H9 (cell line): ENCODE measurements at places on chromosomes 12 and 14. TPM values are rescaled to one million over a fixed set of nuclear protein-coding genes. Genes with fewer than 3 reads are reported as not detected.

- DNase-seq = no peak
These were observed 53.4 kb downstream of the HNRNPC start for GRCh38 chr14:21215879-21216251.

GRCh38 chr12:127268706-127269425 is 998.1 kb upstream of the TMEM132C start:
- no peak for DNase-seq

GRCh38 chr12:45685680-45686079 is 43.8 kb upstream of the ARID2 start:
- DNase-seq = no peak

DNA sequence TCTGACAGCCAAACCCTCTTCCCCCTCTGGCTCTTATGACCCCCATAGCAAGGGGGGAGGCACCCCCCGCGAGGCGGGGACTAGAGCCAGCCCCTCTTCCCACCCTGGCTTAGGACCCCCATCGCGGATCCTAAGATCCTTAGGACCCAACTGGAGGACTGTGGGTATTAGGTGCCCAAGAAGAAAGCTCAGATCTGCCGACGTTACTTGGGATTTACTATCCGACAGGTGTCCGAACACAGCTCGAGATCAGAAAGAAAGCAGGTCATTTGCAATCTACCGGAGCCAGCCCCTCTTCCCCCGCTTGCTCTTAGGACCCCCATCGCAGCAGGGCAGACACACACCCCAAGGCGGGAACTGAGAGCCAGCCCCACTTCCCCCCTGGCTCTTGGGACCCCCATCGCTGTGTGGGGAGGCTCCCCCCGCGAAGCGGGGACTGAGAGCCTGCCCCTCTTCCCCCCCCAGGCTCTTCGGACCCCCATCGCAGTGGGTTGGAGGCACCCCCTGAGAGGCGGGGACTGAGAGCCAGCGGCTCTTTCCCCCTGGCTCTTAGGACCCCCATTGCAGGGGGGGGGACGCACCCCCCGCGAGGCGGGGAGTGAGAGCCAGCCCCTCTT is 46.8 kb downstream of the DDX11 start:
- no peak for DNase-seq

DNA sequence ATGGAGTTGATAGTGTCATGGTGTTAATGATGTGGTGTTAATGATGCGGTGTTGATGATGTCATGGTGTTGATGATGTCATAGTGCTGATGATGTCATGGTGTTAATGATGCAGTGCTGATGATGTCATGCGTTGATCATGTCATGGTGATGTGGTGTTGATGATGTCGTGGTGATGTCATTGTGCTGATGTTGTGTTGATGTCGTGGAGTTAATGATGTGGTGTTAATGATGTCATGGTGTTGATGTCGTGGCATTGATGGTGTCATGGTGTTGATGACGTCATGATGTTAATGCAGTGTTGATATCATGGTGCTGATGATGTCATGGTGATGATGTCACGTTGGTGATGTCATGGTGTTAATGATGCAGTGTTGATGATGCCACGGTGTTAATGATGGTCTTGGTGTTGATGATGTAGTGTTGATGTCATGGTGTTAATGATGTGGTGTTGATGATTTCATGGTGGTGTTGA is 49.1 kb upstream of the RIMBP2 start:
- DNase-seq = no peak

DNA sequence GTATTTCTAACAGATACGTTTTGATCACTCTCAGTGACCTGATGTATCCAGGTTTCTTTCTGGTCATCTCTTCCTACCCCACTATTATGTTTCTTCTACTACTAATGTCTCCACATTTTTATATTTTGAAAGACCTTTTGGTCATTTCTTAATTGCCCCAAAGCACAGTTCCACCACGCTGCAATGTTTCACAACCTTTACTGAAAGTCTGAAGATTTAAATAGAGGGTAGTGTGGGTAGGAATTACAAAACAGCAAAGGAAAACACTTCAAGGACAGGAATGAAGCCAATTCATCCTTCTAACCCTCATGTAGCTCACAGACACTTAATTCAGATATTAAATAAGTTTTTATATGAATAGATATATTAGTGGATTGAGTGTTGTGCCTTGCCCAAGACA is 36.1 kb upstream of the SLC16A7 start:
- DNase-seq = no peak

- no peak for DNase-seq
These were observed 19.3 kb downstream of the FOXN3 start for GRCh38 chr14:89397569-89398230.

- no peak for DNase-seq
These were observed 212.8 kb upstream of the BMP4 start for GRCh38 chr14:54169254-54169924.

GRCh38 chr14:34027990-34028495 is 77.2 kb upstream of the EGLN3 start:
- DNase-seq = no peak

- DNase-seq = no peak
These were observed 15.9 kb downstream of the UBE2N start for GRCh38 chr12:93425736-93426411.

DNA sequence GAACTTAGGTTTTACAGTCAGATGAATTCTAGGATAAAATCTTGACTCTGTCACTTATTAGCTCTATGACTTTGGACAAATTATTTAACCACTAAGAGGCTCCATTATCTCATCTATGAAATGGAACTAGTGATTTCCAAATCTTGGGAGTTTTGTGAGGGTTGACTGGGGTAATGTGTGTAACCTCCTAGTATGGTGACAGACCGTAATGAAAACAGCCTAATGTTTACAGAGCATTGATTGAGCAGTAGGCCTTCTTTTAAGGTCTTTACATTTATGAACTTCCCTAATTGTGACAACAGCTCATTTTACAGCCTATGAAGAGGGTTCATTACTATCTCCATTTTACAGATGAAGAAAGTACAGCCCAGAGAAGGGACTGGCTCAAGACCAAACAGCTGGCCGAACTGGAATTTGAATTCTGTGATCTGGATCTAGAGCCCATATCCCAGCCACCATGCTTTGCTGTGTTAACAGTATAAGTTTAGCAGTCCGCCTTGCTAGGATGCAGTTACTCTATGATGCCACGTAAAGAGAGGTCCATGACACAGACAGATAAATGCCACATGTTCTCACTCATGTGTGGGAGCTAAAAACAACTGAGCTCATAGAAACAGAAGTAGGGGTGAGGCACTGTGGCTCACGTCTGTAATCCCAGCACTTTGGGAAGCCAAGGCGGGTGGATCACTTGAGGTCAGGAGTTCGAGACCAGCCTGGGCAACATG is 9.1 kb upstream of the FBXL14 start:
- no peak for DNase-seq

DNA sequence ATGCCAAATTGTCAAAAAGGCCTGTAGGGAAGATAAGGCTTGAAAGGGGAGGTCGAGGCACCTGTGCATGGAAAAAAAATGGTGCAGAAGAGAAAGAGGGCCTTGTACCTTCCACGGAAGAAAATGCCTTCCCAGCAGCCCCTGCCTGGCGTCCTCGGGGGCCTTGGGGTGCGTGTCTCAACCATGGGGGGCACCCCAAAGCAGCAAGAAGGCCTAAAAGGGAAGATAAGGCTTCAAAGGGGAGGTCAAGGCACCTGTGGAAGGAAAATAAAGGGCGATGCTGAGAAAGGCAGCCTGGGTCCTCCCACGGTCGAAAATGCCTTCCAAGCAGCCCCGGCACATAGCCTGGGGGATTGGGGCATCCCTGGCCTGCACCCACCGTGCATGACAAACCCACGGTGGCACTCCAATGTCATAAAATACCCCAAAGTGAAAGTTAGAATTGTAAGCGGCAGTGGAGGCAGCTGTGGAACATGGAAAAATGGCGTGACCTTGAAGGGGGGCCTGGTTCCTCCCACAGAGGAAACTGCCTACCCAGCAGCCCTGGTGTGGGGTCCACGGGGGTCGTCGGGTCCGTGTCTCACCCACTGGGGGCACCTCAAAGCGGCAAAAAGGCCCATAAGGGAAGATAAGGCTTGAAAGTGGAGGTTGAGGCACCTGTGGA is 275.0 kb downstream of the ALG10 start:
- DNase-seq = no peak

GRCh38 chr14:101191721-101192660 is 288.5 kb upstream of the RTL1 start:
- DNase-seq = no peak

The TCTN1 gene
- 10.9 and 11.1 TPM in 2 replicates for total RNA-seq

The PLXNC1 gene
- 0.53 and 1.2 TPM in 2 replicates for total RNA-seq

The EFS gene
- 31.9 and 32.1 TPM in 2 replicates for total RNA-seq

The CLEC14A gene
- total RNA-seq = not detected in 2 replicates

The RASAL1 gene
- total RNA-seq = 2.3 and 2.7 TPM in 2 replicates

The CCDC196 gene
- not detected in 2 replicates for total RNA-seq
